Neural crest cell (in vitro differentiated cells): ENCODE measurements at places on chromosomes 4 and X. TPM values are rescaled to one million over a fixed set of nuclear protein-coding genes. Genes with fewer than 3 reads are reported as not detected.
A peak's percentile ranks its signal among the peaks of the same experiment; 100 is the strongest.

The CLNK gene
- not detected in 2 replicates for total RNA-seq

The CXCL8 gene
- total RNA-seq, result not detected in 2 replicates

The MEPE gene
- not detected in 2 replicates for total RNA-seq

DNA sequence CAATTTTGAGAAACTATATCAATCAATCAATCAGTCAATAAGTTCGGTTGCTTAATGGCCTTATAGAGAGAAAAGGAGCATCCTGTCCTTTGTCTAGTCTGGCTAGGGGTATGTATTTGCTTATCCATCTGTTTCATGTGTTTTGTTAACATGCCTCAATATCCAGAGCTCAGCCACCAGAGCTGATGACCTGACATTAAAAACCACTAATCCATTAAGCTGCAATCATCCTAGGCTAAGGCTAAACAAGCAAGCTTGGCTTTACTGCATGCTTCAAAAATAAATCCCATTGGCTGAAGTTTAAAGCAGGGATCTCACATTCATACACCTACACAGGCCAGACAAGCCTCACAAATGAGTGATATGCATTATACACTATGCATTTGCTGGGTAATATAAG lies 139.7 kb downstream of the INPP4B start:
- no peak for DNase-seq
- H3K4me3 ChIP-seq, result no peak overlapping the region
- no peaks in the 10 kb centered on the region for H3K36me3 ChIP-seq
- no peaks in the 10 kb centered on the region for H3K27me3 ChIP-seq
- no peaks in the 10 kb centered on the region for H3K4me1 ChIP-seq
- no peak overlapping the region for H3K27ac ChIP-seq

DNA sequence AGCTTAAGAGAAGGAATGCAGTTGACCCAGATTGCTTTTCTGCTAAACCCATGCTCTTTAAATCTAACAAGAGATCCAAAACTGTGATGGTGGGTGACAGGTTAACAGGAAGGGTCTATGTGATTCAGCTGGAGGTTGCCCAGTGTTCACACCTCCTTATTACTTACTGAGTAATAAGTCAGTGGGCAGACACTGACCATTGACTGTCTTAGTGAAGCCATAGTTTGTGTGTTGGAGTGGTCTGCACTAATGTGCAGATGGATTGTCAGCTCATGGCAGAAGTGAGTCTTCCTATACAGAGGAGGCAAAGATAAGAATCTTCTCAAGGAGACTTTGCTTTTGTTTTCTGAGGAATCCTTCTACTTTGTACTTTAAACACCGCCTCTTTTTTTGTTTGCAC lies 15.2 kb upstream of the RUFY3 start:
- no peak overlapping the region for H3K27ac ChIP-seq
- no peak for DNase-seq
- peaks cover 42% of the 10 kb centered on the region for H3K4me1 ChIP-seq
- no peaks in the 10 kb centered on the region for H3K36me3 ChIP-seq

- H3K4me3 ChIP-seq, result peak overlapping the region; percentile 51
- H3K27me3 ChIP-seq, result peaks cover 4% of the 10 kb centered on the region
- no peak overlapping the region for H3K27ac ChIP-seq
- no peak for DNase-seq
These were observed 25.2 kb downstream of the NOP14 start for GRCh38 chr4:2937986-2938385.

GRCh38 chrX:11464380-11464779 lies 171.2 kb downstream of the AMELX start:
- no peak for DNase-seq
- no peaks in the 10 kb centered on the region for H3K4me1 ChIP-seq
- no peaks in the 10 kb centered on the region for H3K27me3 ChIP-seq
- H3K27ac ChIP-seq, result no peak overlapping the region

GRCh38 chr4:152104901-152105357 lies 344.1 kb upstream of the GATB start:
- no peaks in the 10 kb centered on the region for H3K36me3 ChIP-seq
- peaks cover 29% of the 10 kb centered on the region for H3K4me1 ChIP-seq
- H3K4me3 ChIP-seq, result no peak overlapping the region
- no peak for DNase-seq
- H3K27ac ChIP-seq, result no peak overlapping the region
